Activated T-cell treated with anti-CD3 and anti-CD28 coated beads, Interleukin-2, amount 50 U/mL, for 4 hours (primary cell): ENCODE measurements at places on chromosomes 3 and 15. TPM values are rescaled to one million over a fixed set of nuclear protein-coding genes. Genes with fewer than 3 reads are reported as not detected.

PRSS50 gene
- not detected for total RNA-seq

DNAH12 gene
- not detected for total RNA-seq

ADGRG7 gene
- total RNA-seq = not detected

GRCh38 chr3:76698136-76698706 lies 341.7 kb upstream of the ROBO2 start:
- DNase-seq = no peak

DNA sequence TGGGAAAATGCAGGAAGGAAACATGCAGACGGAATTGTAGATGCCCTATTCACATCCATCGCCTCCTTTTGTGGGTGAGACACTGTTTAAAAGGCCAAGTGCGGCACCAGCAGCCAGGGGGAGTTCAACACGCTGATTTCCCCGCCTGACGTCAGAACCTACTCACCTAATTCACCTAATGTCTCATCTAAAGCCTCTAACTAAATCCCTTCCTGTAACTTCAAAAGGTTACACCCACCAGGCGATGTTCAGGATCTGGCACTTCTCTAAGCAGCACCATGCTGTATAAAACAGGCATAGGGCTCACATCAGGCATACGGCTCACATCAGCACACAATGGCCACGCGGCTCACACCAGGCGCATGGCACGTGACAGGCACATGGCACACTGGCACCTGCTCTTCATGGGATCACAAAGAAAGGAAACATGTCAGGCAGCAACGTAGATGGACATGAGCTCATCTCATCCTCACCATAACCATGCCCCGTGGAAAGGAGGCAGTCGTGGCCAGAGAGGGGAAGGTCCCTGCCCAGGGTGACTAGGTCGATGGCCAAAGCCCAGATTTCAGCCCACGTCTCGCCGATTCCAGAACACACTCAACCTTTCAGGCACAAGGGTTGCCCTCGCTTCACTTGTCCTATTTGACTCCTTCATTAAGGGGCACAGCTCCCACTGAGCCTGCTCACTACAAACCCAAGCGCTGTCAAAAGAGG lies 21.7 kb downstream of the XXYLT1 start:
- DNase-seq = no peak

TMIE gene
- total RNA-seq = 0.40 TPM

CCDC33 gene
- not detected for total RNA-seq
